Caudate nucleus (tissue), 63 donors: ENCODE measurements at places on chromosomes 7 and 10.

DNA sequence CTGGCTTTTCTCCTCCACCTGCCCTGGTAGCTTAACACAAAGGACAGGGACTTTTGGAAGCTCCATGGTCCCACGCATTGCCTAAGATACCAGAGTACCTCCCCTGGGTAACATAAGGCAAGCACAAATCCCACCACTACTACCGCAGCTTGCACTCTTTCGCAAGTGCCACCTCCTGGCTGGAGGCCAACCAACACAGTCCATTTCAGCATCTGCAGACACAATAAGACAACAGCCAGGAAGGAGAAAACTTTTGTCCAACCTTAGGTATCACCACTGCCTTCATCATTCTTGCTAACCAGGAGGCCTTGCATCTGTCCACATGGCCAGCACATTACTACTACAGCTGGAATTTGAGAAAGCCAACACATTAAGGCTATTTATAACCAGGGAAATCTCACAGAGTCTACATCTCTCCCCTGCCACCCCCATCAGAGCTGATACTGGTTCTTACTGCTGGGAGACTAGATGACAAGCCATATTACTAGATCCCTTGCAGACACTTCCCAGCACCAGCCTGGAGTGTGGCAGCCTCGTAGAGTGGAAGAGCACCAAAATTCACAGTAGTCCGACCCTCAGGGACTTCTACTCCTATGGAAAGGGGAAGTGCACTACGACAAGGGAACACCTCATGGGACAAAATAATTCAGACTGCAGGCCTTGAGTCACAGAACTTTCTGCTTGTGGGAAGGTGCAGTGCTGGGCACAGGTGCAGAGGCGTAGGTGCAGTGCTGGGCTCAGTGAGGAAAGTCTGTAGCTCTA, 39.8 kb upstream of the CDK13 start:
- no peak for DNase-seq

GRCh38 chr7:73668886-73669230, 1.2 kb downstream of the VPS37D start:
- DNase-seq = no peak

- DNase-seq = peak; percentile 3
Observed at GRCh38 chr10:35822316-35822715, 180.2 kb upstream of the FZD8 start.

GRCh38 chr7:157087646-157088045, 51.1 kb upstream of the UBE3C start:
- no peak for DNase-seq

DNA sequence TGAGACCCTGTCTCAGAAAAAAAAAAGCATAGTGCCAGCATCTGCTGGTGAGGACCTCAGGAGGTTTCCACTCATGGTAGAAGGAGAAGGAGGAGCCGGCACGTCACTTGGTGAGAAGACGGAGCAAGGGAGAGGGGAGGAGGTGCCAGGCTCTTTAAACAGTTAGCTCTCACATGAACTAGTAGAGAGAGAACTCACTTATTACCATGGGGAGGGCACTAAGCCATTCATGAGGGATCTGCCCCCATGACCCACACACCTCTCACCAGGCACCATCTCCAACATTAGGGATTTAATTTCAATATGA, 62.9 kb upstream of the VKORC1L1 start:
- no peak for DNase-seq

- DNase-seq = no peak
Observed at GRCh38 chr10:98170249-98171117, 36.0 kb downstream of the R3HCC1L start.

DNA sequence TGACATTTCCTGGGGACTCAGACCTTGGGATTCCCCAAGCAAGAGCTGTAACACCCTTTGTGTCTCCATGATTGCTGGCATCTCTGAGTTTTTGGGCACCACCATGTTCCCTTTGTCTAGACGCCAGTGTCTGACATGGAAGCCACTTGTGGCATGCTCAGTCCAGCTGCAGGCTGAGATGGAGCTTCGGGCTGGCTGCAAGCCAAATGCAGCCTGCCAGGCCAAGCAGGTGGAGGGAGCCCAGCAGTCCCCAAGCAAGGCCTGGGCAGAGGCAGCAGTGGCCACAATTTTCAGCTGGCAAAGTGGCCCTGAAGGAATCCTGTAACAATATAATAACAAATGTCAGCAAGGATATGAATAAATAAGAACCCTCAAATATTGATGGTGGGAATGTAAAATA, 86.2 kb upstream of the ABCB5 start:
- no peak for DNase-seq

DNA sequence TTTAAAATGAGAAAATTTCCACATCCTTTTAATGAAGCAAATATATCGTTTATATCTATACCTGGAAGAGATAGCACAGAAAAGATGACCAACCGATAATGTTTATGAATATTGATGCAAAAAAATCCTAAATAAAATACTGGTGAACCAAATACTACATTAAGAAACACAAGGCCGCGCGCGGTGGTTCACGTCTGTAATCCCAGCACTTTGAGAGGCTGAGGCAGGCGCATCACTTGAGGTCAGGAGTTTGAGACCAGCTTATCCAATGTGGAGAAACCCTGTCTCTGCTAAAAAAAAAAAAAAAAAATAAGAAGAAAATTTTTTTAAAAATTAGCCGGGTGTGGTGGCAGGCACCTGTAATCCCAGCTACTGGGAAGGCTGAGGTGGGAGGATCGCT, 25.8 kb downstream of the SHH start:
- DNase-seq = no peak

- DNase-seq = no peak
Observed at GRCh38 chr7:87119581-87119980, 32.7 kb upstream of the DMTF1 start.

- no peak for DNase-seq
Observed at GRCh38 chr7:106767498-106768323, 97.4 kb upstream of the PIK3CG start.

- DNase-seq = no peak
Observed at GRCh38 chr10:131889755-131890154, 11.1 kb upstream of the PPP2R2D start.

DNA sequence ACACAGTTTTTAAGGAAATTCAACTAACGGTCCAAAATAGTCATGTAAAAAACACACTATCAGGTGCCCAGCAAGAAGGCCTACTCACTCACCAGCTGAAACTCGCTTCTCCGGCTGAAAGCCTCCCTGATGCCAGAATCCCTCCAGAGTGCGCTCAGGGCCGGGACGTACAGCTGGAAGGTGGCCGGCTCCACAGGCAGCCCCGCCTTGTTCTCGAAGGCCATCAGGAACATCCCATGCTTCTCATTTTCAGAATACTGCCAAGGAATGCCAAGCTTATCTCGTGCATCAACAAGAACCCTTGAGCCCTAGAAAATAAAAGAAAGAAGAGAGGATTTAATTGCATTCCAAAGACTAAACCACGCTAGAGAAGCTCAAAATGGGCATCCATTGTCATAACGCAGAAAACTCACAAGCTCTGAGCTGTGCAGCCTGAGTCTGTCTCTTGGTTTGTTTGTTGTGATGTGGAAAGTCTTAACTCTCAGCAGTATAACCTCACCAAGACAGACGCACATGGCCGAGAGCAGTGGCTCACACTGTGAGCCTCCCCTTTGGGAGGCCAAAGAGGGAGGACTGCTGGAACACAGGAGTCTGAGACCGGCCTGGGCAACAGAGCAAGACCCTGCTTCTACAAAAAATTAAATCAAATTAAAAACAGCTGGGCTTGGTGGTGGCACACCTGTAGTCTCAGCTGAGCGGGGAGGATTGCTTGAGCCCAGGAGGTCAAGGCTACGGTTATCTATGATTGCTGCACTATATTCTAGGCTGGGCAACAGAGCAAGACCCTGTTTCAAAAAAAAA, 49.1 kb downstream of the GNA12 start:
- no peak for DNase-seq

DNA sequence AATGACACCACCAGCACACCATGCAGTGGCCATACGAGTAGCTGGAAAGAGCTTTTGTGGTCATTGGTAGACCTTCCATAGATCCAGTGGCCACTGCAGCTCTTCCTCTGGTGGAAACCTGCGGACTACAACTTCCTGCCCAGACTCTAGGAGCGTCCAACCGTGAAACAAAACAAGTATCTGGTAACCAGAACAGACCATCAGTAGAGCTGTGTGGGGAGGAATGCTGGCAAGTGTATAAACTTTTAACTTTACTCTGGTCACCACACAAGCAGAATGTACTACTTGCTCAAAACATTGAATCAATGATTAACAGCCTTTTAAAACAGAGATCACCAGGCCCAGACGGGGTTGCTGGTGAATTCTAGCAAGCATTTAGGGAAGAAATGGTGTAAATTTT, 154.7 kb upstream of the DGKB start:
- no peak for DNase-seq

- DNase-seq = no peak
Observed at GRCh38 chr10:87053111-87053510, 33.0 kb downstream of the FAM25A start.

GRCh38 chr10:74824184-74824899, 2.1 kb upstream of the KAT6B start:
- DNase-seq = peak; percentile 37

DNA sequence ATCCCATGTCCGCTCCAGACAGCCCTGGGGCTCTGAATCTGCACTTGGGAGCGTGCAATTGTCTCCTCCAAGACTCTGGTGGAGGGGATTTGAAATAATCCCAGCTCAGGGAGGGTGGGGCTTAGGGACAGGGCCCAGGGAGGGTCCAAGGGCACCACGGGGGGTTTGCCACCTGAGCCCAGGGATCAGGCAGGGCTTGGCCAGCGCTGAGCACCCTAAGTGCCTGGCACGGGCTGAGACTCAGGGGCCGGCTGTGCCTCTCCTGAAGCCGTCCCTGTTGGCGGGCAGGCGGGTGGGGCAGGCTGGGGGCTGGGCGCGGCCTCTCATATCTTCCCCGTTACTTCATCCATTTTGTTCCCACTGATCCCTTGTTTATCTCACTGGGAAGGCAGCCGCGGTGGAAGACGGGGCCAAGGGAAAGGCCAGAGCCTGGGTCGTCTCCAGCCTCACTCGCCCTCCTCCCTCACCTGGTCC, 41.8 kb upstream of the ELN start:
- no peak for DNase-seq

DNA sequence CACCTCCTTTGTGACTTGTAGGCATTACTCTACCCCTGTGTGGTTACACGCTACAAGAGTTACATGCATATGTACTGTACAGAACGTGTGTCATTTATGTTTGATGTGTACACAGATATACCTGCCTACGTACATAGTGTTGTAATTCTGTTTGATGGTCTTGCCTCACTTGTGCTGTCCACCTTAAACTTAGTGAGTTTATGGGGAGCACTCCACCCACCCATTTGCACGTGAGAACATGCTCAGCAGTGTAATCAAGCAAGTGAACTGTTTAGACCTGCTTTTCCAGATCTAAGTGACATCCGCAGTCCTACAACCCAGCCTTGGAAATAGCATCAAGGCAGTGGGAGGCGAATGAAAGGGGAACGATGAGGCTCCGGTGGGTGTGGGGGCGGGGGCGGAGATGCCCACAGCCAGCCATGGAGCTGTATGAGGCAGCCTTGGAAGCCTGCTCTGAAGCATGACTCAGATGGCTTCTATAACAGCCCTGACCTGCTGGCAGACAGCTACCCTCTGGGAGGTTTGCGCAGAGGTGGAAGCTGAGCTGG, 52.1 kb downstream of the SUFU start:
- no peak for DNase-seq

- no peak for DNase-seq
Observed at GRCh38 chr10:76297358-76297757, 865.9 kb downstream of the LRMDA start.

- DNase-seq = no peak
Observed at GRCh38 chr7:39979406-39980073, 29.5 kb downstream of the CDK13 start.

DNA sequence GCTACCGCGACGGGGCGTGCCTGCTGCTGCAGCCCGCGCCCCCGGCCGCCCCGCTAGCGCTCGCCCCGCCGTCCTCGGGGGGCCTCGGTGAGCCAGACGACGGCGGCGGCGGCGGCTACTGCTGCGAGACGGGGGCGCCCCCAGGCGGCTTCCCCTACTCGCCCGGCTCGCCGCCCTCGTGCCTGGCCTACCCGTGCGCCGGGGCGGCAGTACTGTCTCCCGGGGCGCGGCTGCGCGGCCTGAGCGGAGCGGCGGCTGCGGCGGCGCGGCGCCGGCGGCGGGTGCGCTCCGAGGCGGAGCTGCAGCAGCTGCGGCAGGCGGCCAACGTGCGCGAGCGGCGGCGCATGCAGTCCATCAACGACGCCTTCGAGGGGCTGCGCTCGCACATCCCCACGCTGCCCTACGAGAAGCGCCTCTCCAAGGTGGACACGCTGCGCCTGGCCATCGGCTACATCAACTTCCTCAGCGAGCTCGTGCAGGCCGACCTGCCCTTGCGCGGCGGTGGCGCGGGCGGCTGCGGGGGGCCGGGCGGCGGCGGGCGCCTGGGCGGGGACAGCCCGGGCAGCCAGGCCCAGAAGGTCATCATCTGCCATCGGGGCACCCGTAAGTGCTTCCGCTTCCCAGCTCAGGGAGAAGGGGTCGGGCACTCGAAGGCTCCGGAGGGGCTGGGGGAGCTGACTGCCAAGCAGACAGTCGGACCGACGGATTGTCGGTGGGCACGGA, 761 bp downstream of the PTF1A start:
- no peak for DNase-seq

- DNase-seq = no peak
Observed at GRCh38 chr10:79023240-79024162, 45.3 kb upstream of the ZMIZ1 start.

- no peak for DNase-seq
Observed at GRCh38 chr10:50552308-50552707, 71.4 kb downstream of the SGMS1 start.

DNA sequence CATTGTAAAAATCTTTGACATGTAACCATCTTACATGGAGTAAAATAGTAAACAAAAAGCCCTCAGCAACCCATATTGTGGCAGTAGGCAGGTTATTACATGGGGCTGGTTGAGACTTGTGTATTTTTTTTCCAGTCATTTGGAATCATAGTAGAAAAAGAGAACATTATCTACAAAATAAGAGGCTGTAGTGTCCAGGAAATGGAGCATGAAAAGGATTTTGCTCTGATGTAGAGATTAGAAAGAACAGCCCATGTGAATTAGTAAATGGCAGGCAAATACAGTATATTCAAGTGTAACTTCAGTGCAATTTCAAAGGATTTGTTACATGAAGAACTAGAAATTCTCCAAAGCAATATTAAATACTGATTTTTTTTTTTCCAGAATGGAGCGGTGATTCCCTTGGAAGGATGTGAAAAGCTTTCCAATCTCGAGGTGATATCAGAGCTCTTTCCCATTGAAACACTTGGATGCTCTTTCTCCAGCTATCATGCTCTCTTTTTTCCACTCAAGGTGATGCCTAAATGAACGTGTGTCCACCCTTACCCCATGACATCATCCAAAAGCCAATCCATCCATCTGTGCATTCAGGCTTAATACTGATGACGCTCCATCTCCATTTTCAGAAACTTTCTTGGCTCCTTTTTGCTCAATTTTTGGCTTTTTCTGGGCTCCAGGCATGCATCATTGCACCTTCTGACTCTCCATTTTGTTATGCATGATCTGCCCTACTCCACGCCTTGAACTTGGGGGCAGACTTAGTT, 1034.7 kb downstream of the TYW1 start:
- DNase-seq = no peak

- no peak for DNase-seq
Observed at GRCh38 chr10:85624511-85624910, 742.1 kb downstream of the GRID1 start.
